Left renal cortex interstitium (tissue), 4 donors: ENCODE measurements at places on chromosomes 7 and 10.
A peak's percentile ranks its signal among the peaks of the same experiment; 100 is the strongest.

GRCh38 chr7:155769701-155770100, 42.6 kb downstream of the SHH start:
- no peak for DNase-seq

GRCh38 chr10:23095966-23096801, 805 bp downstream of the MSRB2 start:
- no peak for DNase-seq

DNA sequence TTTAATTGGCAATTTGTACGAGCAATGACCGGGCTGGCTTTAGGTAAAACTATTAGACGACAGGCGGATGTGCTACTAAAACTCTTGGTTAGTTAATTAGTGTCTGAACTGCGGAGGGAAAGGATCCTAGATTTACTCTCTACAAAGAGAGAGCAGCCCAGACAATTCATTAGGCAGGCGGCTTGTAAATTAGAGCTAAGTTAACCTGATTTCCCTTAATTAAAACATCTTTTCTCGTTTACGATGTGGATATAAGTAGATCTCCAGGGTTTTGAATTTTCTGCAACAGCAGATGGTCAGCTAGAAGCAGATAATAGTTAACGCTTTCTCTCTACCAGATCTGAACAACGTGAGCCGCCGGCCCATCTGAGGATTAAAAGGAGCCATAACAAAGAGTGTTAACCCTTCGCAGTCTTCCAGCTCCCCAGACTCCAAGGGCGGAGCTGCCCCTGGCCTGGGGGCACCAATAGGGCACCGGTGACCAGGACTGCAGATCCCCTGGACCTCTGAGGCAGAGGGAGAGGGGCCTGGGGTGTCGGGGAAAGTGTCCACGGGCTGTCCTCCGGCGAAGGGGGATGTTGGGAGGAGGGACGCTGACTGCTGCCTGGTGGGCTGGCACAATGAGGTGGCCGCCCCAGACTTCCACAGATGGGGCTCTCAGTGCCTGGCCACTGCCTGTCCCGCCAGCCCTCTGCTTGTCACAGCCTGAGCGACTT, 6.3 kb upstream of the UNCX start:
- DNase-seq, result no peak

GRCh38 chr10:123896246-123896927, 4.8 kb upstream of the CPXM2 start:
- DNase-seq, result no peak

DNA sequence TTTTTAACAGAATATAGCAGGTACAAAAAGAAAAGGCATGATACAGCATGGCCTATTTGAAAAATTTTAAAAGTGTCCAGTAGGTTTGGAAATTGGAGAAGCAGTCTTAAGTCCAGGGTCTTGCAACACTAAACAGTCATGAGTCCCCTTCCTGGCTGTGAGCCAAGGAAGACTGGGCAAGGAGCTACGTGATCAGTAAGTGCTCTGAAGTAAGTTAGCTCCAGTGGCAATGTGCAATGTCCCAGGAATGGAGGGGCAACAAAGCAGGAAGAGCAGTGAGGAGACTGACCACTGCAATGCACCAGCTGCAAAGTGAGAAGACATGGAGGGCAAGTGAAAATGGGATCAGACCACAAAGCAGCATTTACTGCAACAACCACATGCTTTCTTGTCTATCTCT, 72.9 kb upstream of the GRID1 start:
- peak; percentile 34 for DNase-seq

DNA sequence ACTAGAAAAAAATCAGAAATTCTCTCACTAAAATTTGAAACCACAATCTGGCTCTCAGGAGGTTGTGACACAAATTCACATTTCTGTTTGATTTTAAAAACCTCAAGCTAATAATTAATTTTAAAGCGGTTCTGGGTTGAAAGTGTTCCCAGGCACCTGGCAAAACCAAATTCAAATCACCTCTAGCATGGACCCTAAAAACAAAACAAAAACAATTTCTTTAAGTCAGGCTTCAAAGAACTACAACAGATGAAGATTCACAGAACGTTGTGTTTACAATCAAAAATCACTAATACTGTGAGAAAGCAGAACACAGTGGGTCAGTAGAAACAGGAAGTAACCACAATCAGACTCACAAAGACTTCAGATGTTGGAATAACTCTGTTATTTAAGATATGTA, 7.2 kb upstream of the RELN start:
- DNase-seq, result no peak

DNA sequence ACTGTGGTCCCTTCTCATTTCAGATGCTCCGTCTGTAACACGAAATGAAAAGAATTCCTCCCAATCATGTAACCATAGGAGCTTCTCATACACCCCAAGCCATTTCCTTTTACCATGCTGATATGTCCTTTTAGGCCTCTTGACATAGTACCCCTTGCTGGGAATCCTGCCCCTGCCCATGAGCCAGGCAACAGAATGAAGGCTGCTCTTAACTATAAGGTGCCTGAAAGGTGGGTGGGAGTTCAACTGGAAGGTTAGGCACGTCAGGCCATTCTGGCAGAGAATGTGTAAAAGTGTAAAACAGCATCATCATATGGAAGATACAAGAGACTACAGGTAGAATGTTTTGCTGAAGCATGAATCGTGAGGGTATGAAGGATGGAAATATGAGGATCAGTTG, 22.5 kb downstream of the IL2RA start:
- no peak for DNase-seq

GRCh38 chr7:29626730-29627129, 63.1 kb downstream of the PRR15 start:
- DNase-seq, result no peak

DNA sequence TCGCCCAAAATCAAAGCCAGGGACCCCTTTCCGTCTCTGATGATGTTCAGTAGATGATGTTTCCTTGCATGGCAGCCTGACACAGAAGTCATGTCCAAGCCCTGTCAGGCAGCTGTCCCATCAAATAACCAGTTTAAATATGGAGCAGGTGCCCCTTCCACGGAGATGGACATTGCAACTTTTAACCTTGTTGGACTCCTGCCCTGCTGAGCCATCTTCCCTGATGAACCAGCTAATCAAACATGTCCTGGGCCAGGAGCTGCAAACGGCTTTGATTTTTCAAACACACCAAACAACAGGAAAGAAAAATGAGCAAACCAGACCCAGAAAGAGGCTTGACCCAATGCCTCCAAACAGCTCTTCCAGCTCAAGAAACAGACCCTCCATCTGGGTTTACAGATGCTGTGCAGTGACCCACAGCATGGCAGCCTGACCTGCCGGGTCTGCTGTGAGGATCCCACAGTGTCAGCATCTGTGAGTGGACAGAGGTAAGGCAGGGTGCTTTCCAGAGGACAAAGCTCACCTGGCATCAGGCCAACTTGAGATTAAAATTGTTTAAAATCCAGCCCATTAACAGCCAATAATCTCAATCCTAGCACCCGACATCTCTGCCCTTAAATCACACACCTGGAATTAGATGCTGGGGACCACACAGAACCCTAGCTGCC, 372.6 kb downstream of the GRID1 start:
- DNase-seq, result no peak

- DNase-seq, result no peak
Observed at GRCh38 chr7:90897961-90898469, 301.9 kb downstream of the CDK14 start.

DNA sequence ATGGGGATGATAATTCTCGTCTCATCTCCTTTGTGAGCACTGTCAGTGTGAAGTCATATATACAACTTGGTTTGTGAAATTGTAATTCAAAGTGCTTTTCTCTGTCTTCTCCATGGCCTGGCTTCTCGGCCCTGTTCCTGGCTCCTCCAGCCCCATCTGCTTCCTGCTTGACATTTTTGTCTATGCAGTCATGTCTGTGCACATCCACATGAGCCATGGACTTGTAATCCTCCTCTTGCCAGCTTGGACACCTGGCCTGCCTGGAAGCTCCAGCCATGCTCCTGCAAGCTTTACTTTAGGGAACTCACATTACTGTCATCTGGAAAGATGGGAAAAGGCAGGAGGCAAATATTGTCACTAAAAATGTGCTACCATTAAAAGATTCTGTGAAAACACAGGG, 576.0 kb upstream of the DPP6 start:
- DNase-seq, result no peak

- DNase-seq, result no peak
Observed at GRCh38 chr7:114107522-114107921, 188.7 kb upstream of the PPP1R3A start.

DNA sequence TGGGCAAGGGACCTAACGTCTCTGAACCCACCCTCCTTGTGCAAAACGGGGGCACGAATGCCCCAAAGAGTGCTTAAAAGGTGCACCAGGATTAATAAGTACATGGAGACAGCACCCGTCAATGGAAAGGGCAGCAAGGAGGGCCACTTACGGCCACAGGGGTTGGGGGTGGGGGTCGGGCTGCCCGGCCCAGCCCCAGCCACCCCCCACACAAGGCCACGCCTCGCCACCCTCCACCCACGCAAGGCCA, 213.4 kb downstream of the MAD1L1 start:
- no peak for DNase-seq

DNA sequence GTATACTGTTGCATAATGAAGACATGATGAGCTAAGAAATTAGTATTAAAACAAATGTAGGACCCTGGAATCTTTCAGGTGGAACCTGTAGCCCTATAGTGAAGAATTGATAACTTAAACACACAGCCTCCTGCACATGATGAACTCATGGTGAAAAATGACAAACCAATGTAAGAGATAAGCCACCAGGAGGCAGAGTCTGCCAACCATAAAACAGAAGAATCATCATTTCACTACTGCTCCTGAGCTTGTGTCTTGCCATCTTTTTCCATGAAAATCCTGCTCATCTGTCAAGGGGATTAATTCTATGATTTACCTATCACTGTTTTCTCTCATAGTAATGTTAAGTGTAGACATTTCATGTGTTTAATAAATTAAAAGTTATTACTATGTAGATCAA, 363.9 kb downstream of the MALRD1 start:
- DNase-seq, result no peak

DNA sequence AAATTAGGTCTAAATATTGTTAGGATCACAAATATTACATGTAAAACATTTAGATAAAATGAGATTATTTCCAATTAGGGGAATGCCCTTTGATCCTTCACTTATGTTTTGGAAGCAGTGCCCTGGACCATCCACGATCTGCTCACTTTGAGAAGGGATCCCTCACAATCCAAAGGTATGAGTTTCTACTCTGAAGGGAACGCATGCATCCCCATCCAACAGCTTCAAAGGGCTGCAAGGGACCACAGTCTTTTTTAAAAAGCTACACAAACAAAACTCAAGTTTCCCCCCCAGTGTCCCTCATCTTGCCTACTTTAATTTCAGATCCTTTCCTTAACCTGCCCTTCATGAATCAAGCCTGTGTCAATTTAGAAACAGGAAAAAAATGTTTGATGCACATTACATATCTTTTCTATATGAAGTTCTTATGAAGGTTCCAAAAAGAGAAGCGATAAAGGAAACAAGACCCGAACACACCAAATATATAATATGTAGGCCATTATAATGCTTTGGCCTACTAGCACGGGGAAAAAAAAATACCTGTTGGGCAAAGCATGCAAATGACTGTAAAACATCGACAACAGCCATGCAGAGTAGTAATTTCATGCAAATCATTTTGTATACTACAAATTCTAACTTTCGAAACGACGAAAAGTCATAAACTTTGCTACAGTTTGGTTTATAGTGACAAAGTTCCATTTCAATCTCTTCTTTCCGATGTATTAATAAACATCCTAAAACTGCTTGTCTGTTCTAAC, 2.0 kb downstream of the EIF3A start:
- no peak for DNase-seq

GRCh38 chr7:55510621-55511020, 61.7 kb downstream of the VOPP1 start:
- DNase-seq, result no peak

GRCh38 chr7:143988976-143989745, 11.0 kb upstream of the OR6B1 start:
- DNase-seq, result no peak
